ENCODE measurements at places on chromosomes 12 and 14.

GRCh38 chr12:117063162-117063911 is 35.9 kb downstream of the TESC start:
- DNase-seq, result no peak

- DNase-seq, result peak; percentile 5
Measured at GRCh38 chr14:77098529-77099353, 683 bp downstream of the CIPC start.

DNA sequence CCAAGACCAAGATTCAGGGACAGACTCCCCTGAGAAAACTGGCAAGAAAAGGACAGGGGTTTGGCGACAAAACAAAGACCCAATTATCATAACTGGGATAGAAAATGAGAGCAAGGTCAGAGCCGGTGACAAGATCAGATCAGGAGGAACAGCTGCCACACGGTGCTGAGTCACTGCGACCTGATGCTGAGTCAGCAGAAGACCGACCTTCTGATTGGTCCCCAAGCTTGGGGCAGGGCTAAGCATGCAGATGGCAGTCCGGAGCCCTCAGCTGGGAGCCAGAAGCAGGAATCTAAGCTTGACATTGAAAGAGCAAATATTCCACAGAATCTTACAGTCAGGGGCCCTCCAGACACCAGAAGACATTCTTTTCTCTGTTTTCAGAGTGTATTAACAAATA is 19.1 kb upstream of the ARMH4 start:
- peak; percentile 88 for DNase-seq

DNA sequence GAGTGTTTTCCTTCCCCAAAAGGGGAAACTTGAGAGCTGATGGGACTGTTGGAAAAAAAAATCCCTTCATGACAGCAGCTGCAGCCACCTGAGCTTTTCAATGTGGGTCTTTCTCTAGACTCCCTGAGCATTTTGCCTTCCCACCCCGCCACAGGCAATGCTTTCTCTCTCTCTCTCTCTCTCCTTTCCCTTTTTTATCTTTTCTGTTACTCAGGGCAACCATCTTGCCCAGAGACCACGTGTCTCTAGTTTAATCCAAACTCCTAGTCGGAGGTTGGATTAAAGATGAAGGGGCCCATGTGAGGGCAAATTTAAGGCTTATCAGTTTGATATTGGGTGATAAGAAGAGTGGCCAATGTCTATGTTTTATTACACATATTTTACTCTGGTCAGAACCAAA is 25.9 kb upstream of the B4GALNT1 start:
- DNase-seq, result no peak

DNA sequence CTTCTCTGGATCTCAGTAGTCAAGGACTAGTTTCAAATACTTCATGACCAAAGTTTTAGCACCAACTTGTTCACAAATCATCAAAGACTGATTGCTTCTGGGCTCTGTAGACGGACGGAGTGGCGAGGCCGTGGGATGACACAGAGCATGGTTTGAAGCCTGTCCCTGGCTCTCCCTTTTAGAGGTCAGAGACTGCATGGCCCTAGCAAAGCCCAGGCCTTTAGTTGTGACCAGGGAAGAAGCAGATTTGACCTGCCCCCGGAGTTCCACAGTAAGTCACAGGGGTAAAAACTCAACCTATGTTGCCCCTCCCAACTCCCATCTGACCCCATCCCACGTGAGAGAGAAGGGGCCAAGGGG is 90.4 kb downstream of the SYNE3 start:
- DNase-seq, result no peak

GRCh38 chr12:132986885-132987225 is 688 bp downstream of the ZNF26 start:
- DNase-seq, result peak; percentile 2

- DNase-seq, result no peak
Measured at GRCh38 chr12:2408262-2408661, 355.5 kb downstream of the CACNA1C start.

GRCh38 chr12:55644591-55644990 is 7.9 kb downstream of the OR10P1 start:
- DNase-seq, result no peak

- no peak for DNase-seq
Measured at GRCh38 chr12:102483466-102483865, 3.1 kb upstream of the IGF1 start.

DNA sequence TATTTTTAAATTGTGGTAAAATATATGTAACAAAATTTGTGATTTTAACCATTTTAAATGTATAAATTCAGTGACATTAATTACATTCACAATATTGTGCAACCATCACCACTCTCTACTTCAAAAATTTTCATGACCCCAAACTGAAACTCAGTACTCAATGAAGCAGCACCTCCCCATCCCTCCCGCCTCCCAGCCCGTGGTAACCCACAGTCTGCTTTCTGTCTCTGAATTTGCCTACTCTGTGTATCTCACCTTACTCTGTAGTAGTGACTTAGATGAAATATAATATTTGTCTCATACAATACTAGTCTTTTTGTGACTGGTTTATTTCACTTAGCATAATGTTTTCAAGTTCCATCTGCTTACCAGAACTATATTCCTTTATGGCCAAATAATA is 36.2 kb downstream of the EML1 start:
- no peak for DNase-seq

DNA sequence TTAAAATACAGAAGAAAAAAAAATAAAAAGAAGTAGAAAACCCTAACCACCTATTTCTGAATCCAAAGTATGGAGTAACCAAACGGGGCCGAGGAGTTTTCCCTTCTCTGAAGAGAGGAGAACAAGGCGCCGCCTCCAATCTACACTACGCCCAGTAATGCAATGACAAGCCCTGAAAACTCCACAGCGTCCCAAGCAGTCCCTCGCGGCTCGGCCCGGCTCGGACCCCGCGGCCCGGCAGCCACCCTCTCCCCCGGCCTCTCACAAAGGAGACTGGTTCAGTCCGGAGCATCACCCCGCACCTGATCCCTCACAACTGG is 371 bp downstream of the CHD8 start:
- no peak for DNase-seq

GRCh38 chr12:25788707-25789442 is 169.6 kb upstream of the RASSF8 start:
- DNase-seq, result no peak

- no peak for DNase-seq
Measured at GRCh38 chr12:86234316-86234855, 21.8 kb downstream of the MGAT4C start.

DNA sequence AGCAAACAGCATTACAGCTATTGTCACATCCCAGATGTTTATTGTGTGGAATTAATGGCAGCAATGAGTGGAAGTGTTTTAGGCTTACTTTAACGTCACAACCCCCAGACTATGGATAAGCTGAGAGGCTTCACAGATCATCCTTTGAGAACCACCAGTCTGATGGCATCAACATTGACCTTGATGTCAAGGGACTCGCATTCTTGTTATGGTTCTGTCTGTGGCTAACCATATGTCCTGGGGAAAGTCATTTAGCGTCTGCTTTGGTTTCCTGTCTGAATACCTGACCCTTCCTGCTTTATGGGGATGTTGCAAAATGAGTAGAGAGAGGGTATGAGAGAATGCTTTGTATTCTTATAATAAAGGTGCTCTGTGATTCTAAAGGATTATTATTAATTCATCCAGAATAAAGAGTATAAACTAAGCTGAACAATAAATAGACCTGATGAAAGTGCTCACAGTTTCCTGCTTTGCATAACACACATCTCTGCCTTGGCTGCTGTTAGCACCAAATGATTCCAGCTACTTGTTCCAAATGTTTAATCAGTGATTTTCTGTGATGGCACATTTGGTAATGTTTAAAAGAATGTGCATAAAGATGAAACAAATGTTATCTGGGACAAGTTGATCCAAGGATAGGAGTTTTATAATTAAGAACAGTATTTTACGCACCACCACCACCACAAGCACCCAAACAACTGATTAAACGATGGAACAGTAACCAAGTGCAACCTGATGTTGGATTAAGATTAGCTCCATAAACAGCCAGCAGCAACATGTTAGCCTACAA is 116.9 kb upstream of the LRIG3 start:
- DNase-seq, result peak; percentile 74

DNA sequence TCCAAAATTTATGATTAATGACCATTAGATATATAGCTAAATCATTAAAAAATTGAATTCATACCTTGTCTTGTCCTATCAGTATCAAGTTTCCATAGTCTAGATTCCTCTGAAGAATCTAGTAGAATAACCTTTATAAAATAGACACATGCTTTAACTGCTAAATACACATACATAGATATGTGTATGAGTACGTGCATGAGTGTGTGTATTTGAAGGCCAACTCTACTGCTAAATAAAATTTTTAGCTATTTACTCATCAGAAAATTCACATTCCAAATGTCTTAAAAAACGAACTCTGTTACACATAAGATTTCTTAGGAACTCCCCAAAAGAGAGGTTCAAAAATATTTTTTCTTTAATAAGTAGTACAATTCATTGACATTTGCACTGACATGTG is 233.0 kb downstream of the SSPN start:
- DNase-seq, result no peak

DNA sequence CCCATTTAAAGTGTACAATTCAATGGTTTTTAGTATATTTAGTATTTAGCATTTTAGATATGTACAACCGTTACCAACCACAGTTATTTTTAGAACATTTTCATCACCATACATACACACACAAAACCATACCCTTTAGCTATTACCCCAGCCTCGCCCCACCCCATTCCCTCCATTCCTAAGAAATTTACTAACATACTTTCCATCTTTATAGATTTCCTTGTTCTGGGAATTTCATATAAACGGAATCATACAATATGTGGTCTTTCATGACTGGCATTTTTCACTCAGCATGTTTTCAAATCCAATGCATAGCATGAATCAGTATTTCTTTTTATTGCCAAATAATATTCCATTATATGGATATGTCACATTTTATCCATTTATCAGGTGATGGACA is 101.5 kb downstream of the TAOK3 start:
- no peak for DNase-seq

DNA sequence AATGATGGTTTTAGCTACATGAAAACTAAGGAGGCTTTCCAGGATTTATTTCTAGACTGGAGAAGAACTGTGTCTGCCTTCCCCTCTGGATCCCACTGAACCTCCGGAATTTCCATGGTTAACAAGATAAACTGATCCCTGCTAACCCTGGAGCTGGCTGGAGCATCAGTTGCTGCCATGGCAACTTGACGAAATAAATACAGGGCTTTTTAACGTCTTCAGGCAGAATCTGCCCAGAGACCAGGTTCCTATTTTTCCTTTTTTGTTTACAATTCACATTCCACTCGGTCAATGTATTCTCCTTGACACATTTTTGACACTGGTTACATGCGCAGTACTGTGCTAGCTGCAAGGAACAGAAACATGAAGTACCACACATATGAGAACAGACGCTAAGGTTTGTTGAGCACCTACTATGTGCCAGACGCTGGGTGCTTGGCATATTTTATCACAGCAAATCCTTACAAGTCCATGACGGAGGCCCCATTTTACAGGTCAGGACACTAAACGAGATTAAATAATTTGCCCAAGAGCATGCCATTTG is 1.7 kb downstream of the C14orf132 start:
- no peak for DNase-seq

- no peak for DNase-seq
Measured at GRCh38 chr14:73333031-73333430, 95.7 kb downstream of the PAPLN start.

- no peak for DNase-seq
Measured at GRCh38 chr12:113286712-113287111, 48.2 kb downstream of the SLC8B1 start.

- DNase-seq, result no peak
Measured at GRCh38 chr12:107417004-107417403, 268.6 kb upstream of the PWP1 start.

DNA sequence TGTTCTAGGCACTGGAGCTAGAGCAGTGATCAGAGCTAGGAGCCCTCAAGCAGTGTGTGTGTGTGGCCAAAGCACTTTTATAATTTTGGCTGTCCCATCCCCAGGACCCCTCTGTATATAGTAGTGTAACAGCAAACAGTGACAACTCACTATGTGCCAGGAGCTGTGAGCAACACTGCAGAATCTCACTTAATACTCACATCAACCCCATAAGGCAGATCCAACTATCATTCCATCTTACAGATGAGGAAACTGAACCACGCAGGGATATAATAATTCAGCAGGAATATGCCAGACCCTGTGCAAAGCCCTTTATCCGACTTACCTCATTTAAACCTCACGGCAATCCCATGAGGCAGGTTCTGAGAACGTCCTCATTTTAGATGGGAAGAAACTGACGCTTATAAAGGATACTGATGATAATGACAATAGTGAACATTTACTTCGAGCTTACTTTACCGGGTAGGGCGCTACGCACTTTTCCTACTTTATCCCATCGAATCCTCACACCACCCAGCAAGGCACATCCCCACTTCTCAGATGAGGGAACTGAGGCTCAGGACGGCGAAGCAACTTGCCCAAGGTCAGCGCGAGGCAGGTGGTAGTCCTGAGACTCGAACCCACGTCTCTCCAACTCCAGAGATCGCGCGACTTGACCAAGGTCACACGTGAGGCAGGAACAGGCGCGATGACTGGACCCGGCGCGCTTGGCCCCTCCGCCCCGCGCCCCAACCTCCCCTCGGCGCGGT is 687 bp downstream of the RAB35 start:
- peak; percentile 39 for DNase-seq

DNA sequence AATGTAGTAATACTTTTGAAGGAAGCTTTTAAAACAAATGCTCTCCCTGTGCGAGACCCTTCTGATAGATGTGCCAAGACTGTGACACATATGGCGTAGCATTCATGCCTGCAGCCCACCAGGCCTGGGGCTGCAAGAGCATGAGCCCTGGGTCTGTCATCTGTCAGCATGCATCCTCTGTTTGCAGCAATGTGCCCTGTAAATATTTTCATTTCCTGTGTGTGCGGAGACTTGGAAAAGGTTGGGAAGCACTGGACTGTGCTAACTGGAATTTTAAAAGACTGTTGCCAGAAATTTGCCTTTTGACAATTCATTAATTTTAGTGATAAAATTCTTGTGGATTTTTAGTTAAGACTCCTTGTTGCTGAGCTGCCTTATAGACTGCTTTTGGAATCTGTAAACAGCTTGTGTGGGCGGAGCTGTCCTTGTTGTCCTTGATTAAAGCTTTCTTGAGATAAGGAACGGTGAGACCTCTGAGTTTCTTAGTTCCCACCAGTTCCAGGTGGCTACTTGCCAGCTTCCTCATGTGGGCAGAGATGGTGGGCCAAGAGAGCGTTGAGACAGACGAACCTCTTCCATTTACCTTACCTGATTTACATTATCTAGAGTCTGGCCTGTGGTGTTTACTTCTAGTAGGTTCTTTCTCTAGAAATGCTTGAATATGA is 23.4 kb downstream of the MARK3 start:
- no peak for DNase-seq

- DNase-seq, result no peak
Measured at GRCh38 chr12:234891-235415, 21.0 kb upstream of the SLC6A12 start.

DNA sequence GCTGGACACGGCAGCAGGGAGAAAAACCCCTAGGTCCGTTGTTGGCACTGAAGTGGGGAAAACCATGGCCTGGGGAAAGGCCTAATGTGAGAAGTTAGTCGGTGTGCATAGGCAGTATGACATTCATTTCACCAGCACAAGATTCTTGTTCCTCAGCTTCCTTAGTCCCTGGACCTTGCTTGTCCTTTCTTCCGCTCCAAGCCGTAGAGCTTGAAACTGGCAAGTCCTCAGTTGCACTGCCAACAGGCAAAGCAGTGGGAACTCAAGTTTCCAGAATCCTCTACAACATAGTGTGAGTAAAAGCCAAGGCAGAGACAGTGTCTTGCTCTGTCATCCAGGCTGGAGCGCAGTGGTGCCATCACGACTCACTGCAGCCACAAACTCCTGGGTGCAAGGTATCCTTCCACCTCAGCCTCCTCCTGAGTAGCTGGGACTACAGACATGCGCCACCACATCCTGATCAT is 138.5 kb upstream of the AMIGO2 start:
- DNase-seq, result no peak

Measured in HT1080 (cell line).